ENCODE measurements at places on chromosomes 7 and 10.

- no peak for DNase-seq
These were observed 244.5 kb downstream of the GATA3 start for GRCh38 chr10:8298896-8299570.

- DNase-seq: no peak
These were observed 106.4 kb downstream of the BMPER start for GRCh38 chr7:34011696-34012095.

DNA sequence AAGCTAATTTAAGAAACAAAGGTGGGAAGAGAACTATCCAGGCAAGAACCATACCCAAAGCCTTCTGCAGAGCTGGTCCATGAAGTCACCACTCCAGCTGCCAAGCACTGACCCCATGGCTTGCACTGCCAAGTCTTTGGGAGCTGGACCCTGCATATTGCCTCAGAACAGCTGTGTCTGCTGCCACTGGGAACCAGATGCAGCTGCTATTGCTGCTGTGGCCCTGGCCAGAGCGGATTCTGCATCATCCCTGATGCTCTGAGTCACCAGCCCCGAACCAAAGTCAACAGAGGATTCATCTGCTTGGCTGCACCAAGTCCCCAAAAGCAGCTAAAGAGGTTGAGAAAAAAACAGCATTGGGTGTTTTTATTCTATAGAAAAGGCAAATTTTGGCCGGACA lies 39.2 kb upstream of the GSAP start:
- no peak for DNase-seq

GRCh38 chr7:140330128-140330527 lies 68.2 kb downstream of the SLC37A3 start:
- DNase-seq: no peak

- DNase-seq: peak; percentile 21
These were observed 37.7 kb upstream of the CXCL12 start for GRCh38 chr10:44422570-44423101.

- DNase-seq: no peak
These were observed 258.2 kb upstream of the NPY start for GRCh38 chr7:24025765-24026164.

DNA sequence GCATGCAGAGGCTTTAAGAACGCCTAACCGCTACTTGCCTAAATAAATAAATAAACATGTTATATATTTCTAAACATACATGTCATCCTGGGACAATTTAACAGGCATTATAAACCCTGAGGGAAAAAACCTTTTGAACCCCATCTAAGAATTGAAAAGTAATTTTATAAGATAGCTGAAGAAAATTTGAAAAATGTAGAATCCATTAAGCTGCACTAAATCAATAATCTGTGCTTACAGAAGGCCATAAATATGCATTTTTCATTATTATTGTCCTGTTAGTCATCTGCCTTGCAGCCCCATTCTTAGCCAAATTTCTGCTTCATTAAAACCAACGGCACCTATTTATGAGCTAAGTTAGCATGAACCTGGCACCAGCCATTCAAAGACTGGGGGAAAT lies 24.2 kb downstream of the LYZL1 start:
- no peak for DNase-seq

GRCh38 chr7:96962221-96962885 lies 43.0 kb upstream of the DLX6 start:
- DNase-seq: no peak

- DNase-seq: no peak
These were observed 724.2 kb downstream of the SORCS1 start for GRCh38 chr10:106440355-106440754.

DNA sequence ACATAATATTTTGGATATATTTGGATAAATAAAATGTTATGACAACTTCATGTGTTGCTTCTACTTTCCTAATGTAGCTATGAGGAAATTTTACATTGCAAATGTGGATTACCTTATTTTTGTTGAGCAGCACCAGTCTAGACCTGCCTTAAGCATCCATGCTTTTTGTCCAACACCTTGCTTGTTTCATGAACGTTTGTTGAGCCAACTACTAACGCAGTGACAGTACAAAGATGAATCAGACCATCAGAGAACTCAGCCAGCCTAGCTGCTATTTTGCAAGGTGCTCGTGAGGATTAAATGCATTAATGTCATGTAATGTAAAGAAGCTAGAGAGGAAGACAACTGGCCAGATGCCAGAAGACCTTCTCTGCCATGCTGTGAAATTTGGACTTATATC lies 1.1 kb upstream of the ZC3HAV1L start:
- DNase-seq: no peak

- DNase-seq: no peak
These were observed 14.0 kb upstream of the KPNA7 start for GRCh38 chr7:99221866-99222265.

DNA sequence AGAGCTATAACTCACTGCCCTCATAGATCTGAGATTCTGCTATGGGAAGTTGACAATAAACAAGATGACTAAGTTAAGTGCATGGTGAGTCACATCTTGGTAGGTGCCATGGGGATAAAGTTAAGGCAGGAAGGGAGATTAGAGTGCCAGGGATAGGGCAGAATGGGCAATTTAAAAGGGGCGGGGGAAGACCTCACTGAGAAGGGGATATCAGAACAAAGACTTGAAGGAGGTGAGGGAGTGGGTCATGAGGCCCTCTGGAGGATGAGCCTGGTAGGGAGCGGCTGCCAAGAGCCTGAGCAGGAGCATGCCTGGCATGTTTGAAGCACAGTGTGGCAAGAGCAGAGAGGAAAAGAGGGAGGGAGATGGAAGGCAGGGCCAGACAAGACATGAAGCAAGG lies 34.8 kb upstream of the INMT start:
- no peak for DNase-seq

GRCh38 chr7:126487728-126488442 lies 764.9 kb downstream of the GRM8 start:
- no peak for DNase-seq

DNA sequence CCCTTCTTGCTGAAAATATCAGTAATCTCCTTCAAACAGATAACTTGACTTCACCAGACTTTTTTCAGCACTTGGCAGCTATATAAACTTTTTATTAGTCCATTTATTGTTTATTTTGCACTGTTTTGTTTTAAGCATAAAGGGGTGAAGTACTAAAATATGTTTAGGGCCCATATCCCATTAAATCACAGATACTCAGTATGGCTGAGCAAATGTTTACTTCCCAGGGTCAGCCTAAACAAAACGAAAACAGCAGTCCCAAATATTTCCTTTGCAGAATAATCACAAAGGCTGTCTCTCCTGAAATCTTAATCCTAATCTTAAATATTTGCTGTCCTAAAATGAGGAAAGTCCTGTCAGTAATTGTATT lies 649.6 kb downstream of the TNS3 start:
- DNase-seq: no peak

DNA sequence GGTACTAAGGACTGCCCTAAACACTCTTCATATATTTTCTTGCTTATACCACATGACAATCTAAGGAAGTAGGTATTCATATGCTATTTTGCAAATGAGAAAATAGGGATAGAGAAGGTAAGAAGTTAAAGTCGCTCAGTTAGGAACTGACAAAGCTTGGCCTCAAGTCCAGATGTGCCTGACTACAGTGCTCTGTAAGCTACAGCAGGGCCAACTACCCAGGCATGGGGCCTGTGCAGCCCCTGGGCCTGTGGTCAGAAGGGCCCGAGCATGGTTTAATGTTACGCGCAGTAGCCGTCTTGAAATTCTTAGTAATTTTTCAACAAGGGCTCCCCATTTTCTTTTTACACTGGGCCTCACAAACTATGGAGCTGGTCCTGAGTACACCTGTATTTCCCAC lies 146.2 kb downstream of the GLI3 start:
- no peak for DNase-seq

- no peak for DNase-seq
These were observed 24.1 kb downstream of the AMZ1 start for GRCh38 chr7:2711895-2712675.

DNA sequence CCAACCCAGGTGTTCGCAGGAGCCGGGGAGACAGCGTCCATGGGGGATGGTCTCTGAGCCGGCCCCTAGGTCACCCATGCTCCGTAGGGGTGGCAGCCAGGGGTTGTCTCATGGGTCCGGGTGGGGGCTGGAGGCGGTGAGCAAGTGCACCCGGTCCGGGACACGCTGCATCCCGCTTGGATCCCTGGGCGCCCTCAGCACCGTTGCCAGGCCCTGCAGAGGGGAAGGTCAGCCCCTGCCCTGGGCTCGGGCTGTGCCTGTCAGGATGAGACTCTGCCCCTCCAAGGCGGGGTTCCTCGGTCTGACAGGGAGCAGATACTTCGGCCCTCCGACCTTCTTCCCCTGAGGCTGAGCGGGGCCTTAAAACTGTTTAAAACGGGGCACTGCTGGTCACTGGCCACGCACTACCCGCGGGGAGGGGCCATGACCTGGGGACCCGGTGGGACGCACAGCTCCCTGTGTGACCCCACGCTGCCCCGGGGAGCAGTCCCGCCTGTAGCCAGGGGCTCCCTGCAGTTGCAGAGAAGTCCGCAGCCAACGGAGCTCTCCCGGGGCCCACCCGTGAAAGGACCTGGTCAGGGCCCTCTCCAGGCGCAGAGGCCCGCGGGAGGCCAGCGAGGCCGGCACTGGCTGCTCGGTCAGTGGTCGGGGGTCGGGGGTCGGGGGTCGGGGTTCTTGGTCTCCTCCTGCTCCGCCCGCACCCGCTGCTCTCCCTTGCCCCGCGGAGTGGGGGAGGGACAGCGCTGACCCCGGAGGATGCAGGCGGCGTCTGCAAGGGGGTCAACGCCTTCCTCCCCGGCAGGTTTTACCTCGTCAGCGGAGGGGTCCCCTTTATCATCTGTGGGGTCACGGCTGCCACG lies 33.4 kb upstream of the KNDC1 start:
- no peak for DNase-seq

GRCh38 chr7:30005464-30005863 lies 15.9 kb upstream of the SCRN1 start:
- DNase-seq: no peak

GRCh38 chr7:153193144-153193595 lies 433.6 kb downstream of the ACTR3B start:
- no peak for DNase-seq

DNA sequence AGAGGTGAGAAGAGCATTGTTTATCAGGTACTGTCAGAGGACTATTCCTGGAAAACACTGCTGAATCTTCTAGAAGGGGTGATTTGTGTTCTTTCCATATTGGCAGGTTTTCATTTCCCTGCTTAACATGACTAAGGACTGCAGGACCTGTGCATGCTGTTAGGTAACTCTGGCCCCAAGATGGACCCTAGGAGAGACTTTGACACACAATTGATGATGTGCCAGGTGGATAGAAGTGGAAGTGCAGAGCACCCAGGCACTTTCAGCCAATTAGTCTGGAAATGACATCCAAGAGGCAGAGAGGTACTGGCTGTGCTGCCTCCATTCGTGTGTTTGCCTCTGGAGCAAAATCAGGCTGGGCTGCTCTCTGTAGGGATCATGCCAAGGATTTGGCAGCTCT lies 496.3 kb upstream of the GALNT17 start:
- no peak for DNase-seq

DNA sequence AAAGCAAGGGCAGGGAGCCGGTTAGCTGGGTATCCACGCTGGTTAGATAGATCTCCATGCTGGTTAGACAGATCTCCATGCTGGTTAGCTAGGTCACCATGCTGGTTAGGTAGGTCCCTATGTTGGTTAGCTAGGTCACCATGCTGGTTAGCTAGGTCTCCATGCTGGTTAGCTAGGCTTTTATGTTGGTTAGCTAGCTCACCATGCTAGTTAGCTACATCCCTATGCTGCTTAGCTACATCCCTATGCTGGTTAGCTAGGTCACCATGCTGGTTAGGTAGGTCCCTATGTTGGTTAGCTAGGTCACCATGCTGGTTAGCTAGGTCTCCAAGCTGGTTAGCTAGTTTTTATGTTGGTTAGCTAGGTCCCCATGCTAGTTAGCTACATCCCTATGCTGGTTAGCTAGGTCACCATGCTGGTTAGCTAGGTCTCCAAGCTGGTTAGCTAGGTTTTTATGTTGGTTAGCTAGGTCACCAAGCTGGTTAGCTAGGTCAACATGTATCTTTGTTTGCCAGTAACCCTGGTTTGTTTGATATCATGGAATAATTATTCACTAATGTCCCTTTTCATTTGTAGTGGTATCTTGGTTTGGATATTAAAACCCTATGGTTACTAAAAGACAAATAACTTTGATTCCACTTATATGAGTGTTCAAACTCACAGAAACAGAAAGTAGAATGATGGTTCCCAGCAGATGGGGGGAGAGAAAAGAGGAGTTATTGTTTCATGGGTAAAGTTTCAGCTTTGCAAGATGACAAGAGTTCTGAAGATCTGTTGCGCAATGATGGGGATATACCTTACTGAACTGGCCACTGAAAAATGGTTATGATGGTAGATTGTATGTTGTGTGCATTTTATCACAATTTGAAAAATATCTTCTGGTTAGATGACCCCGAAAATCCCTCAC lies 136.2 kb downstream of the PRPF18 start:
- DNase-seq: no peak

- DNase-seq: no peak
These were observed 24.7 kb downstream of the VIPR2 start for GRCh38 chr7:159119851-159120539.

DNA sequence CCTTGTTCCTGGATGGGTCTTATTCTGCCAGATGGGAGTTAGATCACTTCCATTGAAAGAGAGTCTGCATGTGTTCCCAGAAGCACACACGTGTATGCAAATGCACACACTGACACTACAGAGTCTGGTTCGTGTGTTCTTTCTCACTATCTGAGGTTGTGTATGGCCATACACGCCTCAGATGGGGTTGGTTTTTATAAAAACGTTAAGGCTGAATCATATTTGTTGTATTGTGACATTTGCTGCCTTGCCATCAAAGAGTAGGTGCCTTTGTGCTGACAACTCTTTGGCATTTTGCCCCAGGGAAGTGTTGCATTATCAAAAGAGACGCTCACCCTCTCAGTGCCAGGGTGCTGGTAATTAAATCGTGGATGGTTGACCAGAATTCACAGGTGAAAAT lies 37.7 kb upstream of the HDAC9 start:
- DNase-seq: no peak

DNA sequence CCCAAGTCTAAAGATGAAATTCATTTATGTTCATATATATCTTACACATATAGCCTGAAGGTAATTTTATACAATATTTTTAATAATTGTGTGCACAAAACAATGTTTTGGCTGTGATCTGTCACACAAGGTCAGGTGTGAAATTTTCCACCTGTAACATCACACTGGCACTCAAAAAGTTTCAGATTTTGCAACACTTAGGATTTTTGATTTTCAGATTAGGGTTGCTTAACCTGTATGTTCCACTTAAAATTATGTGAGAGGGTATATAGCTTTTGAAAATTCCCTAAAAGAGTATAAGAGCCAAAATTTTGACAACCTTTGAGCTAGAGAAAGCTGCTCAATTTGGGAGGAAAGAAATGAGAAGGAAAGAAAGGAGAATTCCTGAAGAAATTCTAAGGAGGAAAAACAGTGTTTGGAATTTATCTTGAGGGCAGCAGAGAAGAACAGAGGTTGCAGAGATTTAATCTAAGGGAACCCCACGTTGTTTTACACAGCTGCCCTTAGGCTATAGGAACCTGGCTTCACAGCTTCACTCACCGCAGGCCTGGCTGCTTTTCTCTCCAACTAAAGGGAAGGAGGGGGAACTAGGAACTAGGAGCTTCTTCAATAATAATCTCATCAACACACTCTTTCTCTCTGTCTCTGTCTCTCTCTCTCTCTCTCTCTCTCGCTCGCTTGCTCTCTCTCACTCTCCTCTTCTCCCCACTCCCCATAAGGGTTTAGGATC lies 8.5 kb downstream of the VOPP1 start:
- no peak for DNase-seq

All from ascending aorta (tissue), 2 donors.